ENCODE measurements at places on chromosomes 1 and 21.

- DNase-seq, result no peak
Observed at GRCh38 chr1:174116042-174116441, 43.3 kb upstream of the RABGAP1L start.

DNA sequence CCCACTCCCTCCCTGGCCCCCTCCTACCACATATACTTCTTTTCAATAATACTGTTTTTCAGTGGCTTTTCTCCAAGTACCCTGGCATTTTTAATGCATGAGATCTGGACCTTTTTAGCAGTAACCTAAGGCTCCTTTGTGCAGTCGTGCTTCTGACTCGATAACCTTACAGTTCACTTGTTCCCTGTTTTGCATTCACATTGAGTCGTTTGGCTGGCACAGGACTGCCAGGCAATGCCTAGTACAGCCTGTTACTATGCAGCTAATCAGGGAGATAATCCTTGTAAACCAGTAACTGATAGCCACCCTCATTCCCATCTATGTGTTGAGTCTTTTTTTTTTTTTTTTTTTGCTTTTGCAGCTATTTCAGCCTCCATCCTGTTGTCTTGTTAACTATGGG, 3.7 kb downstream of the ATP1B1 start:
- DNase-seq, result no peak

GRCh38 chr21:14985306-14985705, 79.5 kb downstream of the NRIP1 start:
- DNase-seq, result no peak

- DNase-seq, result no peak
Observed at GRCh38 chr1:224670506-224670905, 54.4 kb downstream of the CNIH3 start.

GRCh38 chr1:53593758-53594380, 134.7 kb downstream of the DMRTB1 start:
- DNase-seq, result no peak

DNA sequence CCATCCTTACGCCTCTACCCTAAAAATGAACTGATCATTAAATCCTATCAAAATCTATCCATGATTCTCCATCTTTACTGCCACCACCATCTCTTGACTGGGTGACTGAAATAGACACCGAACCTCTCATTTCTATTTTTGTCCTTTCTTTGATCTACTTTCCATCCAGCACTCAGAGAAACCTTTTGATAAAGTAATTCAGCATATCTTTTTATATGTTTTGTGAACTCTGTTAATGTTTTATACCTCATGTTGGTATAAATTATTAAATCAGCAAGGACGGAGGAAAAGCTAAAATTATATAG, 13.0 kb downstream of the PCNX2 start:
- DNase-seq, result no peak

DNA sequence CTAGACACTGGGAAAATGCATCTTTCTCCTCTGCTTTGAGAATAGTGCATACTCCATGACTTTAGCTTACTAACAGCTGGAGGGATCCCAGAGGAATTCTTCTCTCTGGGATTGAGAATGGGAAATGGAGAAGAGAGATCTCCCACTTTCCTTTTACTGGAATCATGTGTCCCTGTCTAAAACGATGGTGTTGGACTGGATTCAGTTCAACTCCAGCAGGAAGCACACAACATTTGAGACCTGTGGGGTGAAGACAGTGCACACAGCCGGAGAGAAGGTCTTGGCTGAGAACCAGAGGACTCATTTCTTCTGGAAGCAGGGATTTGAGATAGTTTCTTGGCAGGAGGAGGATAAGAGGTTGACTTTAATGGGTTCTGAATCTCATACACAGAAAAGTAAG, 58.7 kb downstream of the TRABD2B start:
- DNase-seq, result no peak

- no peak for DNase-seq
Observed at GRCh38 chr21:39610703-39611102, 2.0 kb upstream of the B3GALT5 start.

- no peak for DNase-seq
Observed at GRCh38 chr1:991895-992294, 8.0 kb downstream of the HES4 start.

DNA sequence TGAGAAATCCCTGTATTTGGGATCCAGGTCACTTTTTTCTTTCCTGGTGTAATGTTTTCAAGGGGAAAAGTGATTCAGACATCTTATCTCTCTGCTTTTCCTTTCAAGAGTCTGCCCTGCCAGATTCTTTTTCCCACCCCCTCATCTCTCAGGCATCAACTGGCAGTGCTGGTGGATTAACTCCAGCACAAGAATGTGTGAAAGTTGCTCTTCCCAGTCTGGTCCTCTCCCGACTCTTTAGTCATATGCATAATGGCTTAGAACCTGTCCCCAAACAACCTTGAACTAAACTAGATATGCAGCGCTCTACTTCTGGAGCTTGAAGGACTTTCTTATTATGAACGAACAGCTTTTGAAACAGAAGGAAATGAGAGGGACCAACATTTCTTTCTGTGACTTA, 88.5 kb downstream of the SLC44A5 start:
- no peak for DNase-seq

DNA sequence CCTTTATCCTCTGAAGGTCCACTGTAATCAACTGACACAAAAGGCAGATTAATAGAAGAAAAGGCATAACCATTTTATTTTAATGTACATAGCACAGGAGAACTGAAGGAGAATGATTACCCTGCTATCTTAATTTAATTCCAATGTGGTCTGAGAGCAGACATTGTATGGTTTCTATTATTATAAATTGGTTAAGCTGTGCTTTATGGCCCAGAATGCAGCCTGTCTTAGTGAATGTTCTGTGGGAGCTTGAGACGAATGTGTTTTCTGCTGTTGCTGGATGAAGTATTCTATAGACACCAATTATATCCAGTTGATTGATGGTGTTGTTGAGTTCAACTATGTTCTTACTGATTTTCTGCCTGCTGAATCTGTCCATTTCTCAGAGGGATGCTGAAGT, 25.0 kb upstream of the SLC2A1 start:
- no peak for DNase-seq

- DNase-seq, result no peak
Observed at GRCh38 chr1:86273066-86273465, 116.5 kb upstream of the COL24A1 start.

DNA sequence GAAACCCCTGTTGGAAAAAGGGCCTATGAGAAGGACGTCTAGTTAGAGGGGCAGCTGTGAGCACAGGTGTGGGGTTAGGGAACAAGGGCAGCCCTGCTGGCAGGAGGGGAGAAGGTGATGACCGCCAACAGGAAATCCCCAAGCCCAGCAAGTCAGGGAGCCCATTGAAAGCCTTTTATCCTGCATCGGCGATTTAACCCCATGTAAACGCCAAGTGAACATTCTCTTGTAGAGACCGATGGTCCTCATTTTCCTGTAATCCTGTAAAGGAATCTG, 1.1 kb upstream of the BSND start:
- no peak for DNase-seq

DNA sequence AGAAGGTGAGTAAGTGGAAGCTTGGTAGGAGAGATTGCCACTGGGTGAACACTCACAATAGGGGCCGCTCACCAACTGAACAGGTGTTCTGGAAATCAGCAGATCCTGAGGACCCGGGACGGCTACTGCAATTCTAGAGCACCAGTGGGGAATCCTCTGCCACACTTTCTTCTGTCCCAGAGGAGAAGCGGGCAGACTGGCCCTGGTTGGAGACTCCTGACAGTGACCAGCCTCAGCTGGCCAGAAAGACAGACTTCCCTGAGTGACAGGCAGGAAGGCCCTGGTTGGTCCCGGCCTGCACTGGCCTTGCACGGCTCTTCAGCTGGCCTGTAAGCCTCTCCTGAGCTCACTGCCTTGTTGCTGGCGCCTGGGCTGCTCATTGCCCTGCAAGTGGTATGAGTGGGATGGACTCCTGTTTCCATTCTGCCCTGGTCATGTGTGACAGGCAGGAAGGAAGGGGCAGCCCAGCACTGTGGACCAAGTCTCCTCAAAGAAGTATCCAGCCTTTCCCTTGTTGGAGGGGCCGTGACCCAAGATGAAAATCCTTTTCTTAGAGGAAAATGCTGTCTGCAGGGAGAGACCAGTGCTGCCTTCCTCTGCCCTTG, 34.5 kb downstream of the MAN1C1 start:
- DNase-seq, result no peak

Measured in CMK (cell line).